ENCODE measurements at places on chromosomes 6 and 20.

GRCh38 chr6:85747093-85747492 lies 104.4 kb upstream of the SYNCRIP start:
- DNase-seq: peak; percentile 52
- H3K4me3 ChIP-seq: no peak overlapping the region
- H3K27ac ChIP-seq: no peak overlapping the region
- no peaks in the 10 kb centered on the region for H3K4me1 ChIP-seq
- no peaks in the 10 kb centered on the region for H3K36me3 ChIP-seq
- H3K27me3 ChIP-seq: no peaks in the 10 kb centered on the region

GRCh38 chr6:13011612-13012146 lies 295.1 kb downstream of the PHACTR1 start:
- no peak for DNase-seq
- no peaks in the 10 kb centered on the region for H3K4me1 ChIP-seq
- no peak overlapping the region for H3K27ac ChIP-seq
- peaks cover 33% of the 10 kb centered on the region for H3K27me3 ChIP-seq
- H3K36me3 ChIP-seq: no peaks in the 10 kb centered on the region
- no peak overlapping the region for H3K4me3 ChIP-seq

DNA sequence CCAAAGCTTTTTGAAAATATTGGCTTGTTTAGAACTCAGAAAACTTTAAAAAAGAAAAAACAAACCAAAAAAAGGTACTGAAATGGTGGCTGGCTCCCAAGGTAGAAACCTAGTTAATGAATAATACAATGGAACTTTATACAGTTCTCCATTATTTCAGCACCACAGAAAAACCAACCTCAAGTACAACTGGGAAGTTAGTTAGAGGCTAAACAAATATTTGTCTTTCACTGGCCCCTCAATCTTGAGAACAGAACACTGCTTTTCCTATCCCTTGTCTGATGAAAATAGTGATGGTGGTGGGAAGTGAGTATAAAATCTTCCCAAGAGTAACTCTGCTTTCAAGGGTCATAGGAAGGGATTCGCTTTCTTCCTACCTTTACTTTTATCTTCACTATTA lies 126.5 kb downstream of the REV3L start:
- H3K27ac ChIP-seq: no peak overlapping the region
- H3K36me3 ChIP-seq: peaks cover 6% of the 10 kb centered on the region
- no peak for DNase-seq
- no peaks in the 10 kb centered on the region for H3K27me3 ChIP-seq
- no peaks in the 10 kb centered on the region for H3K4me1 ChIP-seq

- H3K36me3 ChIP-seq: no peaks in the 10 kb centered on the region
- no peak for DNase-seq
- no peaks in the 10 kb centered on the region for H3K4me1 ChIP-seq
- no peaks in the 10 kb centered on the region for H3K27me3 ChIP-seq
Observed at GRCh38 chr6:39075807-39076622, 27.4 kb downstream of the GLP1R start.

GRCh38 chr6:16739329-16739801 lies 21.9 kb downstream of the ATXN1 start:
- no peak for DNase-seq
- no peaks in the 10 kb centered on the region for H3K27me3 ChIP-seq
- no peak overlapping the region for H3K4me3 ChIP-seq
